ENCODE measurements at places on chromosomes 1 and 21.

DNA sequence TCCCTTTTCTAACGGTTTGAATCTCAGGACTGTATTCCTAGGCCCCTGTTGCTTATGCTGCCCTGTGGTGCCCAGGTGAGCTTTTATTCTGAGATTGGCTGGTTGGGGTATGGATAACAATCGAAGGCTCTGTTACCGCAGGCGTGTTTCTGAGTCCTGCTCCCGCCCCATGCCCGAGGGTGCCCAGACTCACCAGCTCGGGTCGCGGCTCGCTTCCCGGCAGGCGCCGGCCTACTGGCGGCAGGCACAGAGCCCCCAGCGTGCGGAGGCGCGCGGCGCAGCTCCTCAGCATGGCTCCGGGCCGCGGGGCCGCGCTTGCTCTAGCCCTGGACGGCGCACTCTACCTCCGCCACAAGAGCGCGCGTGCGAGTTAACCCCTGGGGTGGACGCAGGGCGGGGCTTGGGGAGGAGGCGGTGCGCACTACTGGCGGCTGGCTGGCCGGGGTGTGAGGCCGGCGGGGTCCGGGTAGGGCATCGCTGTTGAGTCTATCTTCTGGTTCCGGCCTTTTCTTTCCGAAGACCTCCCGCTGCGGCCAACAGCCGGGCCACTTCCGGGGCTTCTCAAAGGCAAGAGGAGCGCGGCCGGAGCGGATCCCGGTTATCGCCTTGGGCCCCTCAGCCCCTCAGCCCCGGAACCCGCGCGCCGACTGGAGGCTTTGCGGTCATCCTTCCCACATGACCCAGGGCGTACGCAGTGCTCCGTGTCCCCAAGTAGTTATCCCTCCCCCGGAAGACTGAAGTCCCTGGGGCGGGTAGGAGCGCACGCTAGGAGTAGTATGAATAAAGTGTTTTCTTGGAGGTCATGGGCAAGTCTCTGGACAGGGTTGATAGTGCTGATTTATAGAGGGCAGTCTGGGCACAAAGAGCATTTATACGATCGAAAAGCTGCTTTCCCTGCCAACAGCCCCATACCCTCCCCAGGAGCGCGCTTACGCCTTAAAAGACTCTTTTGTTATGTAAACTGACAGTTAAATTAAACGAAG, at the start of gene THEM4:
Gene THEM4, minus strand, starts transcription at position 345 of the 983 bp plus-strand sequence. Its CDS starts 53 bp downstream, at position 292.
- DNase-seq: peak; percentile 85

DNA sequence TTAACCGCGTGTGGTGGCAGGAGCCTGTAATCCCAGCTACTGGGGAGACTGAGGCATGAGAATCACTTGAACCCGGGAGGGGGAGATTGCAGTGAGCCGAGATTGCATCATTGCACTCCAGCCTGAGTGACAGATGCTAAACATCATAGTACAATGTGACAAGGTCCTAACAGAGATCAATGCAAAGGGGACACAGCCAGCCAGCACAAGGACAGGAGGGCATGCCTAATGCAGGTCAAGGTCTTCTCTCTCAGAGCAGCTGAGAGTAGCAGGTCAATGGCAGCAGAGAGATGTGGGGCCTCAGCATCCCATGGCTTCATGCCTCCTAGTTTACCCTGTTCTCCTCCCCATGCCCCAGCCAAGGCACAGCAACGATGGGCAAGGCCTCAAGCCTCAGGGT, 3.0 kb upstream of the SMIM11 start:
- no peak for DNase-seq

DNA sequence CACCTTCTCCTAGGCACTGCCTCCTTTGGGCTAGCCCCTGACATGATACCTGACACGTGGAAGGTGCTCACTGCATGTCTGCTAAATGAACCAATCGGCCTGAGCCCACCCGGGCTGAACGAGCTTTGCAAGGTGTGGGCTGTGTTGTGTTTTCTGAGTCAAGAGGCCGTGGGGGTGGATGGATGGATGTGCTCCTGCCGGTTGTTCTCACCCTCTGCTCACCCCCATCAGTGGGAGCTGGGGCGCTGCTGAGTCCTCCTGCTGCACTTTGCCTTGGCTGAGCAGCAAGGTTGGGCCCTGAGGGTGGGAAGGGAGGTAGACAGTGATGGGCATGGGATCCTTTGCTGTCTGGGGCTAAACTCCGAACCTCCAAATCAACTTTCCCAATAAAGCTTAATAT, 6.7 kb upstream of the CACNA1E start:
- no peak for DNase-seq

DNA sequence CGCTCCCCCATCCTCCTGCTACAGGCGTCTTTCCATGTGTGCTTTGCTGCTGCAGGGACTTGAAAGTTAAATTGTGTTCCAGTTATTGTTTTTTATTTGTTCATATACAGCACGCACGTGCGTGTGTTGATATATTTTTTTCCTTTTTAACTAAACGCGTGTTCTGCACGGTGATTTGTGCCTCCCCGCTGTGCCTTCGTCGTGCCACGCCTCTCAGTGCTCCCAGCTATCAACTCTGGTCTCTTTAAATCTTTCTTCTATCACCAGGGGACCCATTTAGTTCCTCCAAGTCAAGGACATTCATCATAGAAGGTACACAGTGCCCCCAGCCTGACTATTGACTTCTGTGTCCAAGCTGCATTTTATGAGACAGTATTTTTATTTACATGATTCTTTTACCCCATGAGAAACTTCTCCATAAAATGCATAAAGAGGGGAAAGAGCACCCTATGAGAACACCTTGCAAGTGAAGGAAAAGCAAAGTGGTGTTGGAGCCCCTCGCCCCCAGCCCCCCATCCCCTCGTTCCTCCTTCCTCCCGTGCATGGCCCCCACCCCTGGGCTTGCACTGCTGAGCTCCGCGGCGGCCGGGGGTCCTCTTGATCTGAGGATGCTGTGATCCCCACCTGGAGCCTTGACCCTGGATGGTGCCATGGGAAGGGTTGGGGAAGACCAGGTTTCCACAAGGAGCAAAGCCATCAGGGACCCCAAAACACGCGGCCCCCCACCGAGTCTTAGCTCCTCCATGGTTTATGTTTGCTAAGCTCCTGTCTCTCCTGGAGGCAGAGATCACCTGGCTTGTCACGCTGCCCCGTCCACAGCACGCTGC, 45.5 kb downstream of the KCNAB2 start:
- no peak for DNase-seq

DNA sequence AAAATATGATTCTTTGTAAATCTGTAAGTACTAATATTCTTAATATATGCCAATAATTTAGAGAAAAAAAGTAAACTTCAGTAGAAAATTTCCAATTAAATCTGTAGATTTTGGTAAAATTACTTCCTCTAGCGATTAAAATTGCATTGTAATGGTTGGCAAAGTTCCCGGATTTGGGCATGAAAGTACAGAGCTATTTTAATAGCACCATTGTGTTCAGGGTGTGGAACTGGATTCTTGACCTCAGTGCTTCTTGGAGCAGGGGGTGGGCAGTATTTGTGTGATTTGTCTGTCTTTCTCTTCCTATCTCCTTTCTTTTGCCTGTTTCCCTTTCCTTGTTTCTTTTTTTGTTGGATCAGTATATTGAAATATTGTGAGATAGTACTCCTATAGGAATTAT, 72.1 kb downstream of the DNM3 start:
- DNase-seq: peak; percentile 4

- DNase-seq: no peak
Observed at GRCh38 chr1:34701326-34702060, 53.4 kb upstream of the GJB5 start.

GRCh38 chr1:58571616-58572015, 5.4 kb downstream of the TACSTD2 start:
- no peak for DNase-seq

DNA sequence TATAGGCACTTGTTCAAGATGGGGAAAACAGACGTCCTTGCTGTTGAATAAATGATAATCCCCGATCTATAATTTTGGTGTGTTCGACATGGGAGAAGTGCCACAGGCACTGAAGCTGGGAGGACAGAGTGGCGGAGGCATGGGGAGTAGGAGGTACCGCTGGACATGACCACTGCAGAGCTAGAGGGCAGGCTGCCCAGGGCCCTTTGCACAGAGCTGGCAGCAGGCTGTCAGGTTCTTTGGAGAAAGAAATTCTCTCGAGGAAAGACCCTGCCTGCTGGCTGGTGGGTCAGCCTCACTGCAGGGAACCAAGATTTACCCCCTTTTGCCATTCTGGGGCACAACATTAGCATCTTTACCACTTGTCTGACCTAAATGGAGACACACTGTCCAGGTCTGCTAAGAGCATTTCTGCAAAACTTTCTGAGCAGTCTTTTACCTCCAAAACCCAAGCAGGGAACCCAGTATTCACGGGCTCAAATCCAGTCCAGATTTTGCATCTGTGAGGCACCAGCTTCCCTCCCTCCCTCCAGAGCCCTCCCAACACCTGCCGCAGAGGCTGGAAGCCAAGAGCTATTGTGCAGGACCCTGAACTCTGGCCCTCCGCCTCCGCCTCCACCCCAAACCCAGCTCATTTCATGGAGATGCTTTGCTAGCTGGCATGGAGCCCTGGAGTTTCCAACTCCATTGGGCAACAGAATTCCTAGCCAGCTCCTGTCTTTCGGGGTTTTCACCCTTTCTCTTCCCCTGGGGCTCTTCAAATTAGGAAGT, 142.3 kb downstream of the PLXNA2 start:
- DNase-seq: no peak

DNA sequence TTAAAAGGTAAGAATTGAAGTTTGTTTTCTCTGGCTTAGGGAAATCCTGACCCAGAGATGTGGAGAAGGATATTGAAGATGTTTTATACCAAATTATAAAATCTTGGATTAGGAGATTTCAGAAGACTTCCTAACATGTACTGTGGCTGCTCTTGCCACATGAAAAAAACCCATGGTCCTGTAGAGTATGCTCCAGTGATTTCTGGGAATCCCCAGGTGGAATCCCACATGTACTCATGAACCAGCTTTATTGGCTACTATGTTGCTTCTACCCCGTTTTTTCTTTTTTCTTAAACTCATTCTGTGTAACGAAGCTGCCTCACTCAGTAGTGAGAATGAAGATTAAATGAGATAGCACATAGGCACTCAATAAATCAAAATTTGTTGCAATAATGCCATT, 132.7 kb upstream of the SGIP1 start:
- DNase-seq: no peak

DNA sequence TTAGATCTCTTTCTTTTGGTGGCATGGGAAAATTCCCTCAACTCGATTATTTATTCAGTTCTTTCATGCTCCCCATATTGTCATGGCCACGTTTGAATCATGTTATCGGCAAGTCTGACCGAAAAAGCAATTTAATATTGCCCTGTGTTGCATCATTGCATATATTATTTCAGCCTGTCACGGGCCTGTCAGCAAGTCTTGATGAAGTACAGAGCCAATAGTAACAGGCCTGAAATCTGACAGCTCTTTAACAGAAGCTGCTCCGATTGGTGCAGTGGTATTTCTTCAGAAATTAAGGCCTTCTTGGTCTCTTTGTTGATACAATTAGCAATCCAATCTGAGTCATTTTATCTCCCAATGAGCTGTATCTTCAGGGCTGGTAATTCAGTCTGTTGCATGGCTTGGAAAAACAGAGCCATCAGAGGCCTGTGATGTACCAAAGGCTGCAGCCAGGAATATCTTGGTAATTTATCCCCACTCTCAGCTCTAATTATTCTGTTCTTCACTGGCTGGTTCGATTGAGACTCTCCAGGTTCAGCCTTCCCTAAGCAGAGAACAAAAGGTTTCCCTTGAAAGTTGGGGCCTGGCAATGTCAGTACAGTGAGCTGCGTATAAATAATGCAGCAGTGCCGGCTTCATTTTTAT, 149.5 kb downstream of the FGGY start:
- no peak for DNase-seq

- no peak for DNase-seq
Observed at GRCh38 chr21:14567331-14568279, 21.5 kb upstream of the SAMSN1 start.

DNA sequence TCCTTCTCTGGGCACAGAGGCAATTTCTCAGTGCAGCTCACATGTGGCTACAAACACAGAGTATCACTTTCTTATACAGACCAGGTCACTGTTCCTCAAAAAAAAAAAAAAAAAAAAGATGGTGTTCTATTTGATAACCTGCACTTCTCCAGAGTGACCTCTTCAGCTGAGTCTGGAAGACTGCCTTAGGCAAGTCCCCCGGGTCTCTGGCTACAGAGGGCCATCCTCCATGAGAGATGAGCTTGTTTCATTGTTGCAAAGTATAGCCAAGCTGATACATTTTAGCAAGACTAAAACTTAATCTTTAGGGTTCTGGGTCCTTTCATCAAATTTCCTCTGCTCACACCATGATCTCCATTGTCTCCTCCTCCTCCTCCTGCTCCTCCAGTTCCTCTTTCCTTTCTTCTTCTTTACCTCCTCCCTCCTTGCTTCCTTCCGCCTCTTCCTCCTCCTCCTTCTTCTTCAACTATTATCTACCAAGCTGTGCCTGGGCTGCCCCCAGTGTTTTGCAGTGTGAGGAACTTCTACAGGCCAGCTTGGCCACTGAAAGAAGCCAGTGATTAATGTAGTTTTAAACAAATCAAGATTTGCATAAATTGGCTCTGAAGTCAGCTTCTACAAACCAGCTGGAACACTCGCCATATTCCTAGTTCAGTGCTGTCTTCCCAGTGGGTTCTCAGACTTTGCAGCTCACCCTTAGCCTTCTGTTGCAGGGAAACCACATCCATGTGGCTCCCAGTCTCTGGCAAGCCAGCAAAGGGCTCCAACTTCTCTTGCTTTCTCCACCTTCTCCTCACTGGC, 139.4 kb downstream of the RUNX1 start:
- no peak for DNase-seq

- no peak for DNase-seq
Observed at GRCh38 chr1:45395051-45395450, 54.8 kb upstream of the MUTYH start.

DNA sequence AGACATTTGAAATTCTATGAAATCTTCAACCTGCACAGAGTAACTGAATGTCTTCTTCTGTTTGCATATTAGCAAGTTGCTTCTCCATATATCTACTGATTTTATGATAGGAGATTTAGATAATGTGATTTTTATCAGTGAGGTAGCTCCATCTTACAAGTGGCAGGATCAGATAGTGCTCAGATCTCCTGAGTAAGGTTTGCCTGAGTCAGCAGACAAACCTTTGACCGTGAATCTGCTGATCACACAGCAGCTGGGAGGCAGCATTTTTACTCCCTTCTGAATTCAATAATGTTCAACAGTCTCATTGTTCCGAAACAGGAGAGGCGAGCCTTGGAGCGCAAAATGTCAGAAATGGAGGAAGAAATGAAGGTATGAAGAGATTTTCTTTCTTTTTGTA, 141.4 kb downstream of the SYT2 start:
- no peak for DNase-seq

GRCh38 chr1:53964109-53964508, 18.0 kb downstream of the LRRC42 start:
- no peak for DNase-seq

Data from HS-27A (cell line).